ENCODE measurements at places on chromosomes 7 and 10.

DNA sequence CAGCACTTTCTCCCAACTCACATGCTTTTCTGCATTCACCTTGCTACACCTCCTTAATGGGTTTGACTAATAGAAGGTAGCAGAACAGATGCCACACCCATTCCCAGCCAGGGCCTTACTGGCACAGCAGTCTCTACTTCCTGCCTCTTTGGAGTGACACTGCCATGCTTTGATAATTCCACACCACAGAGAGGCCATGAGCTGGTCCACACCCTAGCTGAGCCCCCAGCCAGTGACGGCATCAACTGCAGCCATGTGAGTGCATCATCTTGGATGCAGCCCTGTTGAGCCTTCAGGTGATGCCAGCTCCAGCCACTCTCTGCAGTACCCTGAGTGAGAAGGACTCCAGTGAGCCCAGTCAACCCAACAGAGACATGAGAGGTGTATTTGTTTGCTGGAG is 27.5 kb upstream of the EZH2 start:
- DNase-seq, result no peak

- DNase-seq, result no peak
Measured at GRCh38 chr7:150514748-150515222, at the start of gene GIMAP7. TSS of gene GIMAP7 (plus strand) at chr7:150514872. CDS start at chr7:150519975, 5,103 bp downstream.

DNA sequence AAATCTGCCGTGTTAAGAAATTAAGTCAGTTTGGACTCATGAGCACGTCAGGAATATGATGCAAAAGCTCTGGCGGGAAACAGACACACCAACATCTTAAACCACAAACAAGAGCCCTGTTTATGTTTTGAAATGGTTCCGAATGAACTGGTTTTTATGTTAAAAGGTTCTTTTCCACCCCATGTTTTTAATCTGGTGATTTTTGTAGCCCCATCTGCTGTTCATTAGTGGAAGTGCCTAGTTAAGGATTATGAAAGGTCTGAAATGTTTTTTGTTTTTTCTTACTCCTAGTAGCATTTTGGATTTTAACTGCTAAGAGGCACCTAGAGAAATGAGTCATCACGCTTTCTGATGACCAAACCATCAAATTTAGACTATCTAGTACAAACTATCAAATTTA is 404.1 kb upstream of the MKI67 start:
- no peak for DNase-seq

- no peak for DNase-seq
Measured at GRCh38 chr10:50866317-50866716, 19.1 kb downstream of the A1CF start.

- no peak for DNase-seq
Measured at GRCh38 chr7:87878208-87878735, 2.0 kb downstream of the DBF4 start.

- DNase-seq, result peak; percentile 3
Measured at GRCh38 chr10:86176850-86177536, 189.6 kb downstream of the GRID1 start.

GRCh38 chr7:100493476-100494264 is 9.9 kb downstream of the NYAP1 start:
- no peak for DNase-seq

DNA sequence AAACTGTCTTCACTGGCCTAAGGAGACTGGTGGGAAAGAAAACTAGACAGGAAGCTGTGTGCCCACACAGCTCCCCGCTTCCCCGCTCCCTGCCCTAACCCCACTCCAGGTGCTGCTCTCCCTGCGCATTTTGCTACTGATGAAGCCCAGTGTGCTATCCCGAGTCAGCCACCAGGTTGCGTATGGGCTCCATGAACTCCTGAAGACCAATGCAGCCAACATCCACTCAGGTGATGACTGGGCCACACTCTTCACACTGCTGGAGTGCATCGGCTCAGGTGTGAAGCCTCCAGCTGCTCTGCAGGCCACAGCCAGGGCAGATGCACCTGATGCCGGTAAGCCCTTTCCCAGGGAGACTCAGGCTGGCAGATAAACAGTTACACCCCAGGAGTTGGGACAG is 20.3 kb upstream of the NFKB2 start:
- DNase-seq, result no peak

DNA sequence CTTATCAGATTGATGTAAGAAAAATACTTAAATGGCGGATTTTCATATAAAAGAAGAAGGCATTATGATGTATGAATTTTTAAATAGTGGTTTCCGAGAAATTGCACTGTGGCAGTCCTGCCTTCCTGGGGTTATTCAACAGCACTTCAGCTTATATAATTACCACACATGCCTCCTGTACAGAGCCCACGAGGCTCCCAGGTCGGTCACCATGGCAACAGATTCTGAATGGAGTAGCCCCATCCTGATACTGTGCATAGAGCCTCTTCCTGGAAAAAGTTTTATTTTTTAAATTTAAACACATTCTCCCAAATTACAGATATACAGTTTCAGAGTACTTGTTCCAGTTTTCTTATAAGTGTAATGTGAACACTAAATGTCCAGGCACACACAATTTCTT is 15.9 kb upstream of the ASB4 start:
- no peak for DNase-seq

DNA sequence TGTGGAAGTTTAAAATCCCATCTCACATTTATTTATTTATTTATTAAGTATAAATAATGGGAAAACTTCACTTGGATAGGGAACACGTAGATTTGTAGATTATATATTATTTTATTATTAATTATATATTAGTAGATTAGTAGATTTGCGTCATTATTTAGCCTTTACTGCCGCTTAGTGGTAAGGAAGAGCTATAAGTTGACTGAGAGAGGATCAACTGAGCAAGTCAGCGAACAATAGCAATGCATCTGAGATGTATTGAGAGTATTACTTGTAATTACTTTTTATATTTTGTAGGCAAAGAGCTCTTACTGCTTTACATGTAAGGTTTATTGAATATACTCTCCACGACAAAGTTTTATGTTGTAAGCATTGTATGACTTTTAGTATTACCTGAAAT is 244.5 kb upstream of the ANKRD30A start:
- no peak for DNase-seq

DNA sequence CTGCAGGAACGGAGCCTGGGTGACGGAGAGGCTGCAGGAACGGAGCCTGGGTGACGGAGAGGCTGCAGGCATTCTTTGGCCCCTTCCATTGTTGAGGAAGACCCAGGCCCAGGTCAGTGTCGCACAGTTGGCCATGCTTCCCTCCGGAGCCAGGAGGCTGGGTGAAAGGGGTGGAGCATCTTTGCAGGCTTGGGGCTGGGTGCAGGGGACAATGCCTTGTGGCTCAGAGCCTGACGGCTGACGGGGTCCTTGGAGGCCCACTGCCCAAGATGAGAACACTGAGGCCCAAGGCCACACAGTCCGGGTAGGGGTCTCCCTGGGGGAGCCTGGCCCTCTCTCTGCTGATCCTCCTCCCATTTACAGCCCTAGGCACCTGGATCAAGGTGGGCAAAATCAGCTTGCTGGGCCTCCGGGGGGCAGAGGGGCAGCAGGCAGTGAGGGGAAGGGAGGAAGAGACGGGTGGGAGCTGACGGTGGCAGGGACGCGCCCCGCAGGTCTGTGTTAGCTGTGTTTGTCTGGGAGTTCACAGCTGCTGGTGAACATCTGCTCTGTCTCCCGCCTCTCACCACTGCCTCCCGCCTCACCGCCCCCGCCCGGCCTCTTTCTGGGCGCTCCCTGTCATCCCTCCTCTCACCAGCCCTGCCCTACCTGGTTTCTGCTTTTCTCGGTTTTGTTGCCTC is 30.6 kb upstream of the PCBD1 start:
- peak; percentile 67 for DNase-seq

DNA sequence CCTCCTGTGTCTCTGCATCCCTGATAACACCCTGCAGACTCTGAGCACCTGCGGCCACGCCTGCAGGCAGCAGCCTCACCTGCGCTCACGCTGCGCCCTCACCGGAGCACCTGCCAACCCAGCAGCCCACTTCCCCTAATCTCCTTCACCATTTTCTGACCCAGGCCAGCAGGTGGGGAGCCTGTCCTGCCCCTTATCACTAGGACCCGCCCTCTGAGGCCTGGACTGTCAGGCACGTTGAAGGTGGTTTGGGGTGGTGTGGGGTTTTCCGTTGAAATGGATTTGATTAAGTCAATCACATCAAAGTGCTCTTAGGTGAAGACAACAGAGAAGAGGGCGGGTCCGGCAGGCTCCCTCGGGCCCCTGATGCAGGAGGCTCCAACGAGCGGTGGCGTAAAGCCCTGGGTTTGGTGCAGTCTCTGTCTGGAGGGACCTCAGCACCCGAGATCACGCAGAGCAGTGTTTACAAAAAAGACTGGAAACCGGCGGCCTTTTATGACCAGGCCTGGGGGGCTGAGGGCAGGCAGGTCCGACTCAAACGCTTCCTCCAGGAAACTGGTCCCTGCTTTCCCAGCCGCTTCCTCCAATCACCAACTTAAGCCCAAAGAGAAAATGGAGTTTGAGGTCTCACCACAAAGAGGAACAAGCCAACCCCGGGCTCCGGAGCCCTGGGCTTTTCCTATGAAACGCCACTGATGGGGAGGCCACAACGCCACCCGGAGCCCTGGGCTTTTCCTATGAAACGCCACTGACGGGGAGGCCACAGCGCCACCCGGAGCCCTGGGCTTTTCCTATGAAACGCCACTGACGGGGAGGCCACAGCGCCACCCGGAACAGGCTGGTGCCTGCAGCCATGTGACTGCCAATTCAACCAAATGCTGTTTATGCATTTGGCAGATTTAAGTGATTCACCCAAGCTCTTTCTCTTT is 45.5 kb downstream of the DPYSL4 start:
- DNase-seq, result no peak

GRCh38 chr7:67519171-67519570 is 522.5 kb downstream of the TYW1 start:
- no peak for DNase-seq

- DNase-seq, result no peak
Measured at GRCh38 chr10:52951824-52952223, 179.2 kb upstream of the MBL2 start.

GRCh38 chr7:49660170-49660783 is 113.2 kb upstream of the VWC2 start:
- no peak for DNase-seq

GRCh38 chr10:2556883-2557282 is 510.5 kb upstream of the PFKP start:
- DNase-seq, result no peak

DNA sequence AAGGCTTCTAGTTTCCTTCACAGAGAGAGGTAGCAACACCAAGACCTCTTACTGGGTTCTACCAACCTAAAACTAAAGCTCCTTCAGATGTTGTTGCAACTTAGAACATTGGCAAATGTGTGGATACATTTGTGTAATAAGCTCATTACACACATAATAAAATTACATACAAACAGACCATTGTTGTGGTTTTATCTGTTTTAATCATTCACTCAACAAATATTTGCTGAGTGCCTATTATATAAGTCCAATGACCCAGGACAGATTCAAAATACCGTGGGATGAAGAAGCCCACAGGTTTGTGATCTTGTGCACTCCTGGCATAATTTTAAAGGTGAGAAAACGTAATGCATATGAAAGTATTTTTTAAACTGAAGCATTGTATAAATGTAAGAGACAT is 160.4 kb upstream of the NPVF start:
- no peak for DNase-seq

- no peak for DNase-seq
Measured at GRCh38 chr10:92011560-92012214, 88.1 kb downstream of the BTAF1 start.

GRCh38 chr10:102115775-102116174 is 4.4 kb downstream of the LDB1 start:
- no peak for DNase-seq

DNA sequence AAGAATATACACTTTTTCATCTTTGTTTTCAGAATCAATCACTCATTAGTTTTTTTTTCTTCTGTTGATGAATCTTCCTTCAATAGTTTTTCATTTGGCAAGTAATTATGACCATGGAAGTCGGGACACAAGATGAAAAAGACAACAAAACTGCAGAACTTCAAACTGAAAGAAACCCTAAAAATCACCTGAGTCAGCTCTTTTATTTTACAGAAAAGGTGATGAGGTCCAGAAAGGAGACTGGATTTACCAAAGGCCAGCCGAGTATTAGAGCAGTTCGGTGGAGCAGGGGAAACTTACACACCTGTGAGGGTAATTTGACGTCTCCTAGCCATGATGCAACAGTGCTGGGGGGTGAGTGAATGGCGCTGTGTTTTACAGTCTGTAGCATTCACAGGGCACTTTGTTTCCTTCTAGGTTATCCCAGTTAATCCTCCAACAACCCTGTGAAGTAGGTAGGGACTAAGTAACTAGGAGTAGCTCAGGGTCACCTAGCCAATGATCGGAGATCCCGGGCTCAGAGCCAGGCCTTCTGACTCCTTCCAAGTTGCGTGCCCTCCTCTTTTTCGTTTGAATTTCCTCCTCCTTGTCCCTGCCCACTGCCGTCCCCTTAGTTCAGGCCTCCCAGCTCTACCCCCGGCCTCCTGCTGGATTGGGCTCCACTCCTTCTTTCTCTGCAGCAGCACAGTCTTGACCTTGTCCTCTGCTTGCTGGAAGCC is 14.0 kb downstream of the RBM20 start:
- DNase-seq, result no peak

DNA sequence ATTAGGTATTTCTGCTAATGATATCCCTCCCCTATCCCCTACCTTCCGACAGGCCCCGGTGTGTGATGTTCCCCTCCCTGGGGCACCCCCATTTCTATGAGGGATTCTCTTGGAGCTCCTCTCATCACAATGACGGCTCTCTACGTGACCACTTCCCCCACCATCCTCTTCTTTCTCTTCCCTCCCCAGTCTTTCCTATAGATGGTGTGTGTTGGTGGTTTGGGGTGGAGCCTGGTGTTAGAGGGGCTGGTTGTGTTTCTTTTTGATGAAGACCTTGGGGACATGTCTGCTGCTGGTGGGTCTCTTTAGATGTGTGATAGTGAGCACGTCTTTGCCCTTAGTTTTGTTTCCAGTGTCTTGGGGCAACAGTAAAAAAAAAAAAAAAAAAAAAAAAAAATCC is 28.6 kb downstream of the RPS24 start:
- DNase-seq, result no peak

GRCh38 chr10:12549297-12549696 is 199.9 kb downstream of the CAMK1D start:
- no peak for DNase-seq

DNA sequence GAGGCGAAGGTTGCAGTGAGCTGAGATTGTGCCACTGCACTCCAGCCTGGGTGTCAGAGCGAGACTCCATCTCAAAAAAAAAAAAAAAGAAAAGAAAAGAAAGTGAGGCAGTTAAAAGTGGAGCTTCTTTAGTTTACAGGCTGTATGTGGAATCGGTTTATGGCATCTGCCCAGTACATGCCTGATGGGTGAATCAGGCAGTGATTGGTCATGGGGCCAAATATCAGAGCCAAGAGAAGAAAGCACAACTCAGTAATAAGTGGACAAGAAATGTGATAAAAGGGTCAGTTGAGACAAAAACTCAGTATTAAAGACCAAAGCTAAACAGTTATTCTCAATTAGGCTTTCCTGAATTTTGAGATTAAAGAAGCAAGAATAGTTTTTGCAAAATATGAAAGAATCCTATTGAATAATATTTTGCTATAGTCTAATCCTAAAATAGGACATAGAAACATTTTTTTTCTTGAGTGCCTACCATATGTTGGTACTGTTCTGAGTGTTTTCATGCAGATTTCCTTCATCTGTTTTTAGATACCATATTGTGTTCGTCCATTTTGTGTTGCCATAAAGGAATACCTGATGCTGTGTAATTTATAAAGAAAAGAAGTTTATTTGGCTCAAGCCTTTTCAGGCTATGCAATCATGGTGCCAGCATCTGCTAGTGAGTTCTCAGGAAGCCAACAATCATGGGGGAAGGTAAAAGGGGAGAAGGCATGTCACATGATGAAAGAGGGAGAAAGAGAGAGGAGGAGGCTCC is 14.4 kb downstream of the CDC14C start:
- no peak for DNase-seq

- no peak for DNase-seq
Measured at GRCh38 chr7:75619636-75620035, 119.1 kb downstream of the HIP1 start.

- DNase-seq, result peak; percentile 63
Measured at GRCh38 chr10:58104351-58104751, 163.3 kb downstream of the IPMK start.
